CD4-positive, alpha-beta T cell treated with Interferon alpha-2 for 1 hour (primary cell): ENCODE measurements at places on chromosomes 12 and 14.

DNA sequence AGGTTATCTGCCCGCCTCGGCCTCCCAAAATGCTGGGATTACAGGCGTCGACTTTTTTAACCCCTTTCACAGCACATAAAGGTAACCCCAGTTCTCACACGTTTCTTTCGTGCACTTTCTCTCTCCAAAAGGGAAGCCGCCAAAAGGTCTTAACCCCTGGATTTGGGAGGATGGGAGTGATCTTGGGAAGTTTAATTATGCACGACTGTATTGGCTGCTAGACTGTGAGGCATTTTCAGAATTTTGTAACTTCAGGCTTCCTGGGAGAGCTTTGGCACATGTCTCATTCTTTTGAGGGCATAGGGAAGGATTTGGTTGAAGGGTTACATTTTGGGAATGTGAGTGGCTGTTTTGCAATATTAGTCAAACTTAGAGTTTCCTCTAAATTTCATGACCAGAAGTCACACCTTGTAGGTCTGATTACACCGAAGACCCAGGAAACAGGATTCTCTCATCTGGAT lies 1.4 kb upstream of the SMARCC2 start:
- DNase-seq = no peak

DNA sequence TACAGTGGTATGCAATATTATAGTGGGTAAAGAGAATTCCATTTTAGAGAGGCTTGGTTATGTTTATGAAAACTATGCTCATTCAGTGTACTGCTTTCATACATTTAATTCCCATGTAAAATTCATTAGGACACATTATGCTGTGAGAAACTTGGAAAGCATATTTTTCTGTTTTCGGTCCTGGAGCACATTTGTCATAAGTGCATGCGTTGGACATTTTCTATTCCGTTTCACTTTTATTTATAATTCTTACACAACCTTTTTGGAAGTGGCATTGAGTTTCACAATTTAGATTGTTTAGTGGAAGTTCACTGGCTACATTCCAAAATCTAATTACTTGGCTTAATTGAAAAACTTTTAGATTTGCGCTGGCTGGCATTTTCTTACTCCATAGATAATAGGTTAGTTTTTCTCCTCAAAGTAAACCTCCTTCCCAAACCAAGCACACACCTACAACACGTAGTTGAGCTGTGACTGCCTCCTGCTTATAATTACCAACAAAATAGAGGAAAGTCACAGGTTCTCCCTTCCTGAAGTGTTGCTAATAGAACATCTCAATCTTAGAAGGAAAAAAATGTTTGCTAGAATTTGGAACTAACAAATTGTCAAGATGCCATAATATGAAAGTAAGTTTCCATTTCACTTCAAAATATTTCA lies 938.5 kb downstream of the TRHDE start:
- DNase-seq = no peak

DNA sequence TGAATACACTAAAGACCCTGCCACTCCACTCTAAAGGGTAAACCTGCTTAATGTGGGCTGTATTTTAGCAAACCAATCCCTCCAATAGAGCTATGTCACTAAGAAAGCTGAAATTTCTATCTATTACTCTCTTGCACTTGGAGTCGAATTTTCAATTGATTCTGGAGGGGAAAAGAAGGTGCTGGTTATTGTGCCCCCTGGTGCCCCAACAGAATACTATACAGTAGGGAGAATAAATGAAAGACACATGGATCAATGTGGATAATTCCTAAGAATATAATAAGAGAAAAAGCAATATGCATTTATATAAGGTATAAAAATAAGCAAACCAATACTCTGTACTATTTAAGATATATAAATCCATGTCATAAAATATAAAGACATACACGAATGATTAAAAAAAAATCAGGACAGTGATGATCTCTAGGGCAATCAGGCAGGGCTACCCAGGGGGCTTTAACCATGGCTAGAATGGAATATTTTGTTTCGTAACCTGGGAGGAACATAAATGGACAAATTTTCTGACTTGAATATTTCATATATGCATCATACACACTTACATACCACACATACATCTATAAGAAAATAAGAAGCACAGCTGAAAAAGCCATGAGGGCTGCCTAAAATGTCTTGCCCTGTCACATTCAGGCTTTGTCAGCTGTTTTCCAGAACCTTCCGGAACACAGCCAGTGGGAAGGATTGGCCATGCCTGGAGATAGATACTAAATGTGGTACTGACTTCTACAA lies 54.4 kb downstream of the EFCAB11 start:
- peak; percentile 22 for DNase-seq

GRCh38 chr14:65303899-65304222 lies 108.7 kb upstream of the FUT8 start:
- no peak for DNase-seq

GRCh38 chr14:95500201-95500681 lies 16.2 kb downstream of the SYNE3 start:
- no peak for DNase-seq

- DNase-seq = no peak
These were observed 6.5 kb upstream of the LGALS3 start for GRCh38 chr14:55122440-55122986.

DNA sequence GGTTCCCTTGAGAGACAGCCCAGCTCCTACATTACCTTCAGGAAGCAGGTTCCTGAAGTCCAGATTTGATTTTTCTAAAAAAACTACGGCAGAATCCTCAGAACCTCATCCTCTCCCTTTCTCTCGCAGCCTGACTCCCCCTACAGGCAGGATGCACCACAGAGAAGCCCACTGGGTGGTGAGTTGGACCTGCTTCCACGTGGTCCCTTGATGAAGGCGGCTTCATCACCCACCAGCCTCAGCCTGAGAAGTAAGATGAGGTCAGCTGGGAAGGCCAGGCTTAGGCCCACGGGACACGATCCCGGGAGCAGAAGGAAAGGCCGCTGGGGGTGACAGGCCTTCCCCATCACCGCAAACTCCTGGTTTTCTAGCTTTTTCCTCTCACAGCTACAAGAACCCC lies 83.0 kb downstream of the ACTN1 start:
- DNase-seq = no peak

DNA sequence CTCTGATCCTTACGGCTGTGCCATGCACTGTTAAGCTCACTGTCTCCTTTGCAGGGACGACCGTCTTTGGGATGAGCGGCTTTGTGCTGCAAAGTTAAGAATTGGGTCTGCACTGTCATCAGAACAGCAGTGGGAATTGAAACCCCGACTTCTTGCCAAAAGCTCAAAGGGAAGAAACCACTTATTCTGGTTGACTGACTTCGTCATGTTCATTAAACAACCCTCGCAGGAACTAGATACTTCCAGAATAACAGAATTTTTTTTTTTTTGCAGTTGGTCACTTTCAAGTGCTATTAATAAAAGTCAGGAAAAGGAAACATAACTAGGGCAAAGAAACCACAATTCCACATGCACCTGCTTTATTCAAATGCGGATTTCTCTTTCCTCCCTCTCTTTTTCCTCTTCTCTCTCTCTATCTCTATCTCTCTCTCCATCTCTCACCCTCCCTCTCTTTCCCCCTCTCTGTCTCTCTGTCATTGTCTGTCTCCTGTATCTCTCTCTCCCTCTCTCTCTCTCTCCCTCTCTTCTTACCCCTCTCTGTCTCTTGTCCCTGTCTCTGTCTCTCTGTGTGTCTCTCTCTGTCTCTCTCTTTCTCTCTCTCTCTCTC lies 12.3 kb upstream of the GLT1D1 start:
- DNase-seq = no peak

GRCh38 chr12:127911291-127911690 lies 355.7 kb upstream of the TMEM132C start:
- DNase-seq = no peak

DNA sequence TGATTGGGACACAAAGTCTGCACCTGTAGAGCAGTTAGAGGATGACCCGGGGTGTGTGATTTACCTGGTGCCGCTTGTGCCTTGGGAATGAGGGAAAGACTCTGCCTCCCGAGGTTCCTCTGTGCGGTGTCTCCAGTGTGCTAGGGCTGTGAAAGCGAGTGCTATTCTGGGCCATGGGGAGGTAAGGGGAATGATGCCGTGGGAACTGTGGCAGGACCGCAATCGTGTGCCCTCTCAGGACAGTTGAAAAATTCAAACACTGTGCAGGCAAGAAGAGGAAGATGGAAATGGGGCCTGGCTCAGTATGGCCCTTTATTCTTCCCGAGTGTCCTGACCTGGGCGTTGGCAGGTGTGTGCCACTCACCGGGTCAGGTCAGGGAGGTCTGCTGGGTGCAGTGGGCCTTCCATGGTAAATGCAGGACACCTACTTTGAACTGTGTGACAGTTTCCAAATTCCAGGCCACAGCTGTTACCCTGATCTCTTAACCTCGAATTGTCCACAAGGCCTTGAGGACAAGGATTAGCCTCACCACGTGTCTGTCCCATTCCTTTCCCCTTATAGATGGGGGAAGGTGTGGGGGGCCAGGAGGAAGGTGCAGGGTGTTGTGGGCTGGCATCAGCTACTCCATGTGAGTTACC lies 1.4 kb downstream of the SIVA1 start:
- no peak for DNase-seq

DNA sequence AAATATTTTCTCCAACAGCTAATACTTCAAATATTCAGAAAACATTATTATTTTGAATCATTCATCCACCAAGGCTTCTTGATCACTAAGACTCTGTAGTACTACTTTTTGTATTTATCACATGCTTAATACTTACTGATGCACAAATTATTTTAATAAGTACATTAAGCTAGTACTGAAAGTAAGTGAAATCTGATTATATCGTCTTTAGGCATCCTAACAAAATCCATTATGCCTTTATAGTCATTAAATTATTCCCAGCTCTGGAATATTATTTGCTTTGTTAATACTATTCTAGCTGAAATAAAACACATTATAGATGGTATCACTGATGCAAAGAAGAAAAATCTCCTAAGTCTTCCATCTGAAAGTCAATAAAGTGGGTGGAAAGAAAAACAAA lies 75.1 kb upstream of the TTC7B start:
- no peak for DNase-seq

- no peak for DNase-seq
These were observed 4.1 kb downstream of the SERPINA1 start for GRCh38 chr14:94384342-94384741.
